ENCODE measurements at places on chromosomes 5 and 9. TPM values are rescaled to one million over a fixed set of nuclear protein-coding genes. Genes with fewer than 3 reads are reported as not detected.

Gene MLANA
- not detected for total RNA-seq

GRCh38 chr9:89008055-89008743 lies 16.9 kb downstream of the S1PR3 start:
- no peak for DNase-seq

DNA sequence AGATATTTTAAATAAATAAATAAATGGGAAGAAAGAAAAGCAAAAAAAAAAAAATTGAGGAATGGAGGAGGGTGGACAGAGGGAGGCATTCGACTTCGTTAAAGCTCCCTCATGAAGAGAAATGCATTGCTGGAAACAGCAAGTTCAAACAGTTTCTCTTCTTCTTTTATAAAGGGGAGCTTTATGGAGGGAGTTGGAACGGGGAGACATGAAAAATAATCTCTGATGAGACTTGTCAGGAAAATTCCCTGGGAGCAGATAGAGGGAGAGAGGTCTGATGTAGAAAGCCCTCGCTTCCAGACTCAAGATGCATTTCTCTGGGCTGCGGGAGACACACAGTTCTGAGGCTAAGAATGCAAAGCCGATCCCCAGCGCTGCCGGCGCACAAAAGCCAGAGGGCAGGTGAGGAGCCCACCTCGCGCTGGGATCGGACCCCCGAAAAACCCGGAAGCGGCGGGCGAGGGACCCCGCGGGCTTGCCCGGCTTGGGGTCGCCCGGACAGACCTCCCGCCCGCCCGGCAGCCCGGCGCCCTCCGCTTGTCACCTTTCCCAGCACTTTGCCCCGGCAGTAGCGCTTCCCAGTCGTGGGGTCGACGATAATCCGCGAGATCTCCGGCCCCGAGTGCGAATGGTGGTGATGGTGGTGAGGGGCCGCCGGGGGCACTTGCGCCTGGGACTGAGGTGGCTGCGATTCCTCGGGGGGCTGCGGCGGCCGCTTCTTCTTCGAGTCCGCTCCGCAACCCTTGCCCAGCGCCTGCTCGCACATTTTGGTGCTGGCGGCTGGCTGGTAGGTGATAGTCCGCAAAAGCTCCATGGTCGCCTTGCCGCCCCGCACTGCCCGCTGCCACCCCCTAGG lies 512 bp downstream of the PLK2 start:
- DNase-seq = no peak

- peak; percentile 15 for DNase-seq
Measured at GRCh38 chr9:86821006-86821845, 126.1 kb downstream of the GAS1 start.

- DNase-seq = no peak
Measured at GRCh38 chr9:85717220-85717619, 24.5 kb downstream of the AGTPBP1 start.

Gene GARIN3
- not detected for total RNA-seq

Gene LRRTM2
- total RNA-seq = under 0.01 TPM

GRCh38 chr5:2206293-2207108 lies 323.8 kb upstream of the IRX4 start:
- DNase-seq = no peak

DNA sequence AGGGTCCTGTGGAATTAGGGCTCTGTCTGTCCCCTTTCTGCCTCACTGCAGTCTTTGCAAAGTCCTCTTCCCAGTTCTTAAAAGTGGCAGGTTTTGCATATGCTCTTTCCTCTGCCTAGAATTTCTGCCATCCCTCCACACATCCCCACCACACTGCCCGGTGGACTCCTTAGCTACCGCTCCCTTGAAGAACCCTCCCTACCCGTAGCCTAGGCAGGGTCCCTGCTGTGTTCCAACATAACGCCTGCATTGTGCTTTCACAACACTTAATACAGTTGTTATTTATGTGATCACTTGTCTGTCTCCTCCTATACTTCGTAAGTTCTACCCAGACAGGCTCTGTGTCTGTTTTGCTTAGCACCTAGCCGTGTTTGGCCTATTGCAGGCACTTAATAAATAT lies 142.5 kb upstream of the DMRT1 start:
- DNase-seq = no peak

Gene BTF3
- total RNA-seq = 731 TPM

GRCh38 chr9:98191181-98191608 lies 1.2 kb downstream of the CORO2A start:
- no peak for DNase-seq

GRCh38 chr9:91006046-91006445 lies 204.4 kb downstream of the SYK start:
- DNase-seq = no peak

Gene FRMD3
- 1.4 TPM for total RNA-seq

- DNase-seq = no peak
Measured at GRCh38 chr9:125561509-125562148, 145.4 kb downstream of the MAPKAP1 start.

Gene HAND1
- not detected for total RNA-seq

- DNase-seq = no peak
Measured at GRCh38 chr5:33476992-33477391, 36.2 kb downstream of the TARS1 start.

Data from epithelial cell of proximal tubule (primary cell).